Activated CD4-positive, alpha-beta memory T cell treated with anti-CD3 and anti-CD28 coated beads for 36 hours (primary cell): ENCODE measurements at places on chromosomes 12 and 14. TPM values are rescaled to one million over a fixed set of nuclear protein-coding genes. Genes with fewer than 3 reads are reported as not detected.

The P2RX2 gene
- total RNA-seq: not detected

The USP44 gene
- total RNA-seq: 2.9 TPM

DNA sequence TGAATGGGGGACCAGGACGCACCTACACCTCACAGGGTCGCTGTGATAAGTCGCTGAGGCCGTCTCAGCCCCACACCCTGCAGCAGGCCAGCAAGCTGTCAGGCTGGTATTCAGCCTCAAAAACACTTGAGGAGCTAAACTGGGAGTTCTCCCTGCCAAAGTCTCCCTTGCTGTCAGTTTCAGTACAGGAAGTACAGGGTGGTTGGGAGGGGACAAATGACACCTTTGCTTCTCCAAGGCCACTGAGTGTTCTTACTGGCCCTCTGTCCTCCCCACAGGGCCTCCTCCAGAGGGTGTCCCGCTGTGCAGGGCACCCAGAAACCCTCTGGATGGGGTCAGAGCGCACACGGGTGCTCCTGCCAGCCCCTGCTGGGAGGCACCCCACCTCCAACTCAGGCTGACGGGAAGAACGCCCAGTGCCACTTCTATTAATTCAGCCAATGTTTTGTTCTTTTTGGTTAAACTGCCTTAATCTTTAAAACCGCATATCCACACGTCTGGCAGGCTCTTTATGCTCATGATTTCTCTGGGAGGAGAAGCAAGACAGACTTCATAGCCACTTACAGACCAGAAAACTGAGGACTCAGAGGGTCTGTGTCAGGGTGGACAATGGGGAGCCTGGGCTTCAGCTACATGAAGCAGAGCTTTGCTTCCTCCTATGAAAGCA is 75.9 kb downstream of the ITPK1 start:
- no peak for DNase-seq

DNA sequence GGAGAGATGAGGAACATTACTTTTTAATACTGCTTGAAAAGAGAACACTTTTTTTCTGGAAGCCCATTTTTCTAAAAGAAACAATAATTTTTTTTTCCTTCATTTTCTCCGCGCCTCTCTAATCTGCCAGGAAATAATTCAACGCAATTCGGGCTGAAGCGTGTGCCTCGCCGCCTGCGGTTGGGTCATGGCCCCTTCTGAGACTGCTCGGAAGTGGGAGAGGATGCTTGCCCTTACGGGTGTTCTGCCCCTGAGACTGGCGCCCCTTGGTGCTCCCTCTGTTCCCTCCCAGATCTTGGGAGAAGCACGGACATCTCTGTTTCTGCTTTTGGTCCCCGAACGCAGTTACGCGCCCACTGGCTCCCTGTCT is 332 bp upstream of the TBC1D30 start:
- no peak for DNase-seq

- DNase-seq: no peak
These were observed 31.2 kb downstream of the BCL11B start for GRCh38 chr14:99240627-99241324.
